HepG2 (cell line): ENCODE measurements at places on chromosomes 2 and 18.

DNA sequence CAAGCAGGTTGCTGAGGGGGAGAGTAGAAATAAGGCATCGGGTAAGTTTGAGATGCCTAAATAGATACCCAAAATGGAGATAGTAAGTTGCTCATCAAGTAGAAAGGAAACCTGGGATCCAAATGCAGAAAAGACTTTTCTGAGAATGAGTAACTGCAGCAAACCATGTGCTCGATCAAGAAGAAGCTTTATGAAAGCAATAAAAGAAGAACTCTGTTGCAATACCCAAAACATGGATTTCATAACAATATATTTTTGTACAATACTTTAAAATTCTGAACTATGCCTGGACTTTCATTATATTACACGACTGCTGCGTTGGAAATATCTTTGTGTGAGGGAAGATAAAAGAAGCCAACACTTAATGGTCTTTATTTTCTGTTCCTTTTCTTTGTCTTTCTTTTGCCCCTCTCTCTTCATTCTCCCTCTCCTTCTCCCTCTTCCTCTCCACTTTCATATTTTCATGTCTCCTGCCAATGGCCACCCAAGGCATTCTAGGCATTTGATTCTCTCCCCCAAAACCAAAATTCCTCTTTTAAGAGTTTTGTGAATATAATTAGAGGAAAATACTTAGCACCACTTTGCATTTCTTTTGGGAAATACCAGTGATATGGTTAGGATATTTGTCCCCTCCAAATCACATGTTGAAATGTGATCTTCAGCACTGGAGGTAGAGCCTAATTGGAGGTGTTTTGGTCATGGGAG, 257.6 kb downstream of the MREG start:
- no peak overlapping the region for H3K27ac ChIP-seq
- H3K27me3 ChIP-seq, result no peaks in the 10 kb centered on the region
- H3K4me3 ChIP-seq, result no peak overlapping the region
- no peaks in the 10 kb centered on the region for H3K36me3 ChIP-seq

DNA sequence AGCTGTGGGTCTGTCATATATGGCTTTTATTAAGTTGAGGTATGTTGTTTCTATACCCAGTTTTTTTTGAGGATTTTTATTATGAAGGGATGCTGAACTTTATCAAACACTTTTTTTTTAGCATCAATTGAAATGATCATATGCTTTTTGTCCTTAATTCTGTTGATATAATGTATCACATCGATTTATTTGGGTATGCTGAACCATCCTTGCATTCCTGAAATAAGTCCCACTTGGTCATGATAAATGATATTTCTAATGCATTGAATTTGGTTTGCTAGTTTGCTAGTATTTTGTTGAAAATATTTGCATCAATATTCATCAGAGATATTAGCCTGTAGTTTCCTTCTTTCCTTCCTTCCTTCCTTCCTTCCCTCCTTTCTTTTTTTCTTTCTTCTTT, 22.5 kb upstream of the CWC22 start:
- no peak overlapping the region for H3K4me3 ChIP-seq
- H3K4me1 ChIP-seq, result no peaks in the 10 kb centered on the region
- no peak overlapping the region for H3K27ac ChIP-seq
- H3K27me3 ChIP-seq, result no peaks in the 10 kb centered on the region
- no peak for DNase-seq

DNA sequence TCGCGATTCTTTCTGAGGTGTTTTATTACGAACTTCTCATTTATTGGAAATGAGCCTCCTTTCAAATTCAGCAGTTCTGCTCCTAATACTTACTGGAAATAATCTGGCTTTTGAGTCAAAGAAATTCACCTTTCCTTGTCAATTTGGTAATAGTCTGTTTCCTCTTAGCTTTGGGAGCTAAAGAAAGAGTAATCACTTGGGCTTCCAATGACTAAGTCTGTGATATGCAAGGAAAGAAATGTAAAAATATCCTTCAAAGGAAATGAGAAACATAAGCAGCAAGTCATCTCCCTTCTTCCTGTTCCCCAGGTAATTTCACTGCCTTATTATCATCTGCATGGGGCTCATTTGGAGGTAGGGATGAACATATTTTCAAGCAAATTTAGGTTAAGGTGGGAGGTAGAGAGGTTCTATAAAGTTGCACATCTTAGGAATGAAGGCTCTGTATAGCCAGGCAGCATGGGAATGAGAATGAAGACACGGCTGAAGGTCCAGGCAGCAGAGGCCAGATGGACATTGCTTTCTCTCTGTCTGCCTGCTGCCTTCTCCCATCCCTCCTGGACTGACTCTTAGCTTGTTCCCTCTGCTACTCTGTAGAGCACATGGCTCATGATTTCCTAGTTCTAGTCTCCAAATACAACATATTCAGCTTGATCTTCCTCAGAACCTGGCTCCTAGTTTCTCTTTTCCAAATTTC, 1.0 kb downstream of the SPP2 start:
- H3K27me3 ChIP-seq, result no peaks in the 10 kb centered on the region
- no peaks in the 10 kb centered on the region for H3K4me1 ChIP-seq
- no peak overlapping the region for H3K4me3 ChIP-seq
- H3K36me3 ChIP-seq, result no peaks in the 10 kb centered on the region
- H3K27ac ChIP-seq, result no peak overlapping the region

DNA sequence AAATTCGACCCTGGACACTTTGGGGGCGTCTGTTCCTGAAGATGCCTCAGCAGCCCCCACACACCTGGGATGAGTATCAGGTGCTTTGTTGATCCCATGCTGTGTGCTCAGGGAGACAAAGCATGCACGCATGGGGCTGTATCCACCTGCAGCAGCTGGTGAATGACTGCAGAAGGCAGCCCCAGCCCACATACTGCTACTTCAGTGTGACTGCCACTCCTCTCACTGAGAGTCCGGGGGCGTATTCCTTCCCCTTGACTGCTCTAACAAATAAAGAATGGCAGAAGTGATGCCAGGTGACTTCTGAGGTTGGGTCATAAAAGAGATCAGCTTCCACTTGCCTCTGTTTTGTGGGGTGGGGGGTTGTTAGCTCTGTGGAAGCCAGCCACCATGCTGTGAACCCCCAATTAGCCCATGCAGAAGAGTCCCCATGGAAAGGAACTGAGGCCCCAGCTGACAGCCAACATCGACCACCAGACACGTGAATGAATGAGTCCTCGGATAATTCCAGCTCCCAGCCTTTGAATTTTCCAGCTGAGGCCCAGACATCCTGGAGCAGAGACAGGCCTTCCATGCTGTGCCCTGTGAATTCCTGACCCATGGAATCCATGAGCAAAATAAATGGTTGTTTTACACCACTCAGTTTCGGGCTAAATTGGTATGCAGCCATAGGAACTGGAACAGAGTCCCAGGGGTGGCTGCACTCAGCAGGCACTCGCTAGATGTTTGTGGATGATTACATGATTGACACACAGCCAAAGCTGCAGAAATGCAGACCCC, 289.3 kb downstream of the CELF4 start:
- H3K4me1 ChIP-seq, result no peaks in the 10 kb centered on the region
- no peaks in the 10 kb centered on the region for H3K36me3 ChIP-seq
- no peak for DNase-seq
- H3K4me3 ChIP-seq, result no peak overlapping the region

GRCh38 chr2:12455661-12456060, 261.1 kb upstream of the TRIB2 start:
- no peak overlapping the region for H3K27ac ChIP-seq
- H3K4me1 ChIP-seq, result peaks cover 20% of the 10 kb centered on the region
- no peaks in the 10 kb centered on the region for H3K27me3 ChIP-seq
- H3K4me3 ChIP-seq, result no peak overlapping the region
- no peaks in the 10 kb centered on the region for H3K36me3 ChIP-seq
- DNase-seq, result no peak

DNA sequence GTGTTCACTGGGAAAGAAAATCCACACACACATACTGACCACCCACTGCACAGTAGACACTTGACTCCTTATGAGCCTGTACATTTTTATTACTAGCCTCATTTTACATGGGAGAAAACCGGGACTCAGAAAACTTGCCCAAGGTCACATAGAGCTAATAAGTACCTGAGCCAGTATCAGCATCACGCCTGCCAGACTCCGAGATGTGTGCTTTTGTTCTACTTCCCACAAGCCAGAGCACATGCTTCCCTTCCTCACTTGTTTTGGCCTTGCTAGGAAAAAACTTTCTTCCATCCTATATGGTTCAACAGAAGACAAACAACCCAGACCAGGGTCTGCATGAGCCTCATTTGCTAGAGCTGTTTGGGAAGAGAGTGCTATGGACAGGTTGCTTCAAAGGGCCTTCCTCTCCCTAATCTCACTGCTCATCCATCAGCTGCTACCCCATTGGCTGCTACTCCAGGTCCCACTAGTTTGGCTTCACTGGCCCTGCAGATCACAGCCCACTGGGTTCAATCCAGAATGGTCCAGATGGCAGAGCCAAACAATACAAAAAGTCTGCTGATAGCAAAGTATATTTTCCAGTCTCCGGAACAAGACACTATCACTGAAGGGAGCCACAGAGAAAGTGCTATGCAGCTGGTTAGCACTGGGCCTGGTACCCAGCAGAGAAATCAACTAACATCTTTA, 63.9 kb downstream of the STK39 start:
- H3K4me1 ChIP-seq, result peaks cover 100% of the 10 kb centered on the region
- peak overlapping the region; percentile 28 for H3K27ac ChIP-seq
- DNase-seq, result no peak
- no peaks in the 10 kb centered on the region for H3K27me3 ChIP-seq

GRCh38 chr18:76384861-76385680, 110.0 kb downstream of the ZNF516 start:
- no peak overlapping the region for H3K4me3 ChIP-seq
- H3K27ac ChIP-seq, result no peak overlapping the region
- no peaks in the 10 kb centered on the region for H3K27me3 ChIP-seq

- DNase-seq, result no peak
- no peak overlapping the region for H3K27ac ChIP-seq
- H3K27me3 ChIP-seq, result no peaks in the 10 kb centered on the region
- no peak overlapping the region for H3K4me3 ChIP-seq
Measured at GRCh38 chr18:43524260-43524659, 247.0 kb upstream of the SYT4 start.

DNA sequence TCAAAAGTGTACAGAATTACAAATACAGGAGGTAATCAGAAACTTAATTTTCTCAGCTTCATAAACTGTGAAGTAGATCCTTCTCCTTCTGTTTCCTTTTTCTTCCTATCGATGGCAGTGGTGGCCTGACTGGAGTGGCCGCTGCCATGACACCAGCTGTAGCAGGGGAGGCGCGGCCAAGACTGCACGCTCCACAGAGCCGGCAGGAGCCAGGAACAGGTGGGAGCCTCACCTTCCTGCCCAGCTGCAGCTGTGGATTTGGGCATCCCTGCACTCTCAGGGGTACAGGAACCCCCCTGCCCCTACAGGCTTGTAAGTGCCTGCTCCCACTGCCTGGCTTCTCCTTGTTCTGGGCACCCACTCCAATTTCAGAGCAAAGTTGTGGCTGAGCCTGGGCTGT, 76.1 kb downstream of the EPB41L3 start:
- no peak for DNase-seq
- no peaks in the 10 kb centered on the region for H3K4me1 ChIP-seq
- peaks cover 3% of the 10 kb centered on the region; the same call in 1 of the 3 replicates for H3K27me3 ChIP-seq
- H3K4me3 ChIP-seq, result no peak overlapping the region
- H3K36me3 ChIP-seq, result no peaks in the 10 kb centered on the region
- H3K27ac ChIP-seq, result no peak overlapping the region

DNA sequence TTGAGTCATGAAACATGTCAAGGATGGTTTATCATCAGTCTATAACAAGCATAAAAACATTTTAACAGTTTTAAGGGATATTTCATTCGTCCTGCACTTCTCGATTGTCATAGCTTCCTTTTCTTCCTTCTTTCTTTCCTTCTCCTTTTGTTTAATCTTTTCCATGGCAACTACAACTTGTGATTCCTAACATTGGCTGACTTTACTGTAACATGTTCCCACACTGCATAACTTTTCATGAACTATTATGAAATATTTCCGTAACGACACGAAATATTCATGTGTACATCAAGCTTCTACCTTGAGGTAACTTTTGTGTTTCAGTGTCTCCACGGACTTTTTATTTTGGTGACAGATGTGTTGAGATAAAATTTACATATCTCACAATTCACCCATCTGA, 134.4 kb downstream of the ACTR3 start:
- H3K27me3 ChIP-seq, result peaks cover 3% of the 10 kb centered on the region
- no peak for DNase-seq
- H3K27ac ChIP-seq, result no peak overlapping the region
- peaks cover 35% of the 10 kb centered on the region for H3K4me1 ChIP-seq

GRCh38 chr2:105744091-105744908, 412 bp upstream of the NCK2 start:
- peak; percentile 19 for DNase-seq
- H3K4me3 ChIP-seq, result peak overlapping the region; percentile 83

DNA sequence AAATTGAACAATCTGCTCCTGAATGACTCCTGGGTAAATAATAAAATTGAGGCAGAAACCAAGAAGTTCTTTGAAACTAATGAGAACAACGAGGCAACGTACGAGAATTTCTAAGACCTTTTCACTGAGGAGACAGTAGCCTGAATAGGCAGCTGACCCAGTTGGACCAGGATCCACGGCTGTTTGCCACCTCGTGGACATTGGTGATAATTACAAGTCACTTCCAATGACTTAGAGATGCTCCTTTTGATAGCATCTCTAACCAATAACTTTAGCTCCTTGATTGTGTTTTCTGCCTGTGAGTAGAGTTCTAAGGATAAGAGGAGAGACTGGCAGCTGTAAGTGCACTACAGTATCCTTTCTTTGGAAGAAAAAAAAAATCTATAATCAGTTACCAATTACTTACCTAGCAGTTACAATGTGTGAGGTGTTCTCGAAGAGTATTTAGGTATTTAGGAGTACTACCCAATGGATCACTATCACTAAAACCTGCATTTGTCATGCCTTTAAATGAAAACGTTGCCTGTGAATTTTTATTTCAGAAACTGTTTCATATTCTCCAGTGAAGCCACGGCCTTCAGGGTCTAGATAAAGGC, 31.3 kb upstream of the CNTNAP5 start:
- DNase-seq, result peak; percentile 20
- H3K27me3 ChIP-seq, result no peaks in the 10 kb centered on the region
- no peaks in the 10 kb centered on the region for H3K36me3 ChIP-seq
- no peaks in the 10 kb centered on the region for H3K4me1 ChIP-seq

GRCh38 chr2:65503746-65504145, 71.3 kb upstream of the SPRED2 start:
- H3K4me1 ChIP-seq, result peaks cover 32% of the 10 kb centered on the region
- no peak for DNase-seq
- H3K4me3 ChIP-seq, result no peak overlapping the region
- no peak overlapping the region for H3K27ac ChIP-seq
- no peaks in the 10 kb centered on the region for H3K36me3 ChIP-seq
- H3K27me3 ChIP-seq, result no peaks in the 10 kb centered on the region

DNA sequence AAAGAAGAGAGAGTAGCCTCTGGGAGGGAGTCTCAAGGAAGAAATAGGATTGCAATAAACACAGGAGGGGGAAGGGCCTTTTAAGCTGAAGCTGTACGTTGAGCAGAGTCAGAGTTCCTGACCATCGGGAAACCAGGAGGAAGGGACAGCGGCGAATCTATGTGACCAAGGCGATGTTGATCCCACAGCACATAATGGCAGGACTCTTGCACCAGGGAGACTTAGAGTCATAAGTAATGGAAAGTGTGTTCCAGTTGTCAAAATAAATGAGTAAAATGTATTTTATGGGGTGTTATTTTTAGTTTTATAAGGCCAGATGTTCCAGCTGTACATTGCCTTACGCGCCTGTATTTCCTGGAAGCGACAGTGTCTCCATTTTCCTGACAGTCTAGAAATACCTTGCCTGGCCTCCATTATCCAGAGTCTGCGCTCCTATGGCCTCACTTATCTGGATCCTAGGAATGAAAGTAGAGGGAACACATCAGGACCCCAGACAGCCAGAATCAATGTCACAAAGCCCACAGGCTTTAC, 152.8 kb upstream of the COPS8 start:
- no peaks in the 10 kb centered on the region for H3K4me1 ChIP-seq
- no peak overlapping the region for H3K4me3 ChIP-seq
- no peak for DNase-seq
- H3K27ac ChIP-seq, result no peak overlapping the region
- peaks cover 22% of the 10 kb centered on the region for H3K27me3 ChIP-seq
